ENCODE measurements at places on chromosomes 16 and 17. TPM values are rescaled to one million over a fixed set of nuclear protein-coding genes. Genes with fewer than 3 reads are reported as not detected.

WSCD1 gene
- 93.3 TPM for total RNA-seq

C17orf107 gene
- total RNA-seq: 1.8 TPM

ZNHIT3 gene
- total RNA-seq: 53.7 TPM

KATNIP gene
- total RNA-seq: 24.3 TPM

GLIS2 gene
- 17.2 TPM for total RNA-seq

SRRM2 gene
- 779 TPM for total RNA-seq

GRAPL gene
- 1.2 TPM for total RNA-seq

FGF11 gene
- 6.0 TPM for total RNA-seq

GCGR gene
- not detected for total RNA-seq

C16orf96 gene
- 0.30 TPM for total RNA-seq

ALDH3A1 gene
- total RNA-seq: 0.64 TPM

RAMP2 gene
- 6.5 TPM for total RNA-seq

C17orf50 gene
- total RNA-seq: 0.23 TPM

ALOX15B gene
- total RNA-seq: not detected

GSDMA gene
- not detected for total RNA-seq

PLLP gene
- total RNA-seq: 0.79 TPM

CLEC18B gene
- 2.1 TPM for total RNA-seq

GP1BA gene
- not detected for total RNA-seq

NAGS gene
- 0.93 TPM for total RNA-seq

MT1X gene
- total RNA-seq: 13.2 TPM

MYH13 gene
- not detected for total RNA-seq

PRSS53 gene
- 3.7 TPM for total RNA-seq

CCDC200 gene
- not detected for total RNA-seq

IL17C gene
- 0.23 TPM for total RNA-seq

GAS7 gene
- 84.8 TPM for total RNA-seq

ZG16 gene
- total RNA-seq: not detected

PABPN1L gene
- not detected for total RNA-seq

KRT14 gene
- not detected for total RNA-seq

ITGAX gene
- not detected for total RNA-seq

CRHR1 gene
- 0.41 TPM for total RNA-seq

AURKB gene
- total RNA-seq: 186 TPM

UMOD gene
- total RNA-seq: not detected

AXIN2 gene
- 66.5 TPM for total RNA-seq

Data from neural crest cell (in vitro differentiated cells).